Chondrocyte (in vitro differentiated cells): ENCODE measurements at places on chromosomes 7 and 10. TPM values are rescaled to one million over a fixed set of nuclear protein-coding genes. Genes with fewer than 3 reads are reported as not detected.

- no peaks in the 10 kb centered on the region for H3K36me3 ChIP-seq
- no peak overlapping the region for H3K4me3 ChIP-seq
- H3K27me3 ChIP-seq: no peaks in the 10 kb centered on the region
- no peaks in the 10 kb centered on the region for H3K4me1 ChIP-seq
- DNase-seq: no peak
Observed at GRCh38 chr10:74786126-74786525, 40.3 kb upstream of the KAT6B start.

GRCh38 chr10:58473976-58474375 is 38.7 kb upstream of the BICC1 start:
- H3K27me3 ChIP-seq: no peaks in the 10 kb centered on the region
- peaks cover 73% of the 10 kb centered on the region for H3K4me1 ChIP-seq
- peak overlapping the region; percentile 25 for H3K27ac ChIP-seq

GRCh38 chr10:109912335-109913281 is 10.7 kb downstream of the XPNPEP1 start:
- H3K4me3 ChIP-seq: no peak overlapping the region
- H3K36me3 ChIP-seq: peaks cover 18% of the 10 kb centered on the region
- DNase-seq: no peak
- peak overlapping the region; percentile 60 for H3K27ac ChIP-seq
- peaks cover 43% of the 10 kb centered on the region for H3K4me1 ChIP-seq

DNA sequence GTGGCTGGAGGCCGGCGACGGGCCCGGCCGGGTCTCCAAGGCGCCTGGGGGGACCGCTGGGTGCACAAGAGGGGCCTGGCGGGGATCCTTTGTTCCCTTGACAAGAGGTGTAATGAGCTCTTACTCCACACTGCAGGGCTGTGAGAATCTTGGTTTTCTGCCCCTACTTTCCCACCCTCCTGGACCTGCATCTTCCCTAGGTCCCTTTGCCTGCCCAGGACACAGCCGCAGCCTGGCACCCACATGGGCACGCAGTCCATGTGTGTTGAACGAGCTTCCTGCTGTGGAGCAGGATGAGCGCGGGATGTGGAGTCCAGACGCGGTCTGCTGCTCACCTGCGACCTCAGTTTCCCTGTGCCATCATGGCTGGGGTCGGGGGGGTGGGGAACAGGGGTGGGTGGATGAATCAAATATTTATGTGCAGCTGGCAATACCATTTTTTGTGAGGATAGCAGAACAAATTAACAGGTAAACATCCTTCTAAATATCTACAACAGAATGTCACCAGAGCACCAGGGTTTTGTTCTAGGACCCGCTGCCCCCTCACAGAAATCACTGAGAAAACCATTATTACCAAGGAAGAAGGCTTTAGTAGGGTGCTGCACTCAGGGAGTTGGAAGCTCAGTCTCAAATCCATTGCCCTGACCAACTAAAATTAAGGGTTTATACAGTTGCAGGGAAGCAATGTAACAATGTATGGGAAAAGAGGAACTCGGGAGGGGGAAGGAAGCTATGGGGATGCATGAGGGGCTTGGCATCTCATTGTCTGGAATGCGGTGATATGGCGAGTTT is 474 bp upstream of the NSMCE4A start:
- DNase-seq: no peak
- peaks cover 1% of the 10 kb centered on the region for H3K36me3 ChIP-seq
- H3K4me3 ChIP-seq: peak overlapping the region; percentile 59
- H3K27me3 ChIP-seq: no peaks in the 10 kb centered on the region
- peaks cover 15% of the 10 kb centered on the region for H3K4me1 ChIP-seq

DNA sequence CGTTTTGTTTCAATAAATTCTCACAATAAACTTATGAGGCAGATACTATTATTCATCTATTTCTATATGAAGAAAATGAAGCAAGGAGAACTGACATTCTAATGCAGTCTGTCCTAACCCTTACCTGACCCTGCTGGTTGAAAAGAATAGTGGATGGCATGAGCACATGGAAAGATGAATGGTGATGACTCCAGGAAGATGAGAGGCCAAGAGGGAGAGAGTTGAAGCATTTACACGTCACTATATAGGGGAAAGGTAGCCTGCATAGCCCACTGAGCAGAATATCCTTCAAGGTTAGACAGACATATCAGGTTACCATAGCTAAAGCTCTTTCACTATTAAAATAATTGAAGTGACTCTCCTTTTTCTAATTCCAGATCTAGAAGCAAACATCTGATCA is 163.9 kb upstream of the CDK1 start:
- H3K36me3 ChIP-seq: no peaks in the 10 kb centered on the region
- H3K4me1 ChIP-seq: no peaks in the 10 kb centered on the region
- no peak overlapping the region for H3K4me3 ChIP-seq
- no peak overlapping the region for H3K27ac ChIP-seq
- H3K27me3 ChIP-seq: peaks cover 26% of the 10 kb centered on the region

GRCh38 chr7:144098776-144099175 is 10.6 kb upstream of the OR2A2 start:
- H3K4me1 ChIP-seq: no peaks in the 10 kb centered on the region
- H3K36me3 ChIP-seq: no peaks in the 10 kb centered on the region
- no peak overlapping the region for H3K4me3 ChIP-seq
- no peak for DNase-seq

- no peaks in the 10 kb centered on the region for H3K36me3 ChIP-seq
- peak overlapping the region; percentile 85 for H3K27ac ChIP-seq
- H3K4me3 ChIP-seq: peak overlapping the region; percentile 5
- H3K27me3 ChIP-seq: no peaks in the 10 kb centered on the region
- no peak for DNase-seq
- H3K4me1 ChIP-seq: peaks cover 36% of the 10 kb centered on the region
Observed at GRCh38 chr7:138608275-138608674, 92.9 kb downstream of the SVOPL start.

- H3K27me3 ChIP-seq: no peaks in the 10 kb centered on the region
- peaks cover 65% of the 10 kb centered on the region for H3K4me1 ChIP-seq
Observed at GRCh38 chr10:44958196-44958897, 1.3 kb upstream of the RASSF4 start.

DNA sequence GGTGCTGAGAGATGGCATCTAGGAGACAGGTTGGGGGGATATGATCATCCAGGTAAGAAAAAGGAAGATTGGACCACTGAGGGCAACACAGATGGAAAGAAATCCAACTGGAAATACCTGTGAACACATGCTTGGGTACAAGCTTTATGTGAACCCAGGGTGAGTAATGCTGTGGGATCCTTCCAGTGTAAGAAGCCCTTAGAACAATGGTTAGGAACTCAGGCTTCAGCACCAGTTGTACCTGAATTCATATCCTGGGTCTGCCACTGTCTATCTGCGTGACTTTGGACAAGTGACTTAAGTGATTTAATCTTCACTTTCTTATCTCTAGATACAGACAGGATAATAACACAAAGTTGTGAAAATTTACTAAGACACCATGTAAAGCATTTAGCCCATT is 131.0 kb downstream of the ST7 start:
- peaks cover 63% of the 10 kb centered on the region for H3K4me1 ChIP-seq
- no peak overlapping the region for H3K27ac ChIP-seq
- H3K36me3 ChIP-seq: peaks cover 2% of the 10 kb centered on the region

- no peak for DNase-seq
- H3K27me3 ChIP-seq: no peaks in the 10 kb centered on the region
- no peaks in the 10 kb centered on the region for H3K4me1 ChIP-seq
- H3K27ac ChIP-seq: no peak overlapping the region
- no peak overlapping the region for H3K4me3 ChIP-seq
Observed at GRCh38 chr10:114437473-114438292, 33.4 kb upstream of the AFAP1L2 start.

DNA sequence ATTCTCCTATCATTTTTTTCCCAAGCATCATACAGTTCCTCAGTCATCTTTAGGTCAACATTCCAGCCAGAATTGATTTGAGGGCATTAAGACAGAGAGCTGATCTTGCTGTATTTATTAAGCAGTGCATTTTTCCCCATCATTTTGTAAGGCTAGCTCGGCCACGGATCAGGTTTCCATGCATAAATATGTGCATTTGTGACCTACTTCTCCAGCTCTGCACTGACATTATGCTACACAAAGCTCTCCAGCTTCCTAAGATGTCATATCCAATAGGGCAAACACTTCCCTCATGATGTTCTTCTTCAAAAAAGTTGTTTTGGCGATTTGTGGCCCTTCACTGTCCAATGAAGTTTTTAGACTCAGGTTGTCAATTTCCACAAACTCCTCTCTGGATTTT is 202.6 kb downstream of the C7orf25 start:
- peaks cover 4% of the 10 kb centered on the region for H3K27me3 ChIP-seq
- no peak overlapping the region for H3K4me3 ChIP-seq
- peaks cover 4% of the 10 kb centered on the region for H3K4me1 ChIP-seq
- H3K36me3 ChIP-seq: no peaks in the 10 kb centered on the region

DNA sequence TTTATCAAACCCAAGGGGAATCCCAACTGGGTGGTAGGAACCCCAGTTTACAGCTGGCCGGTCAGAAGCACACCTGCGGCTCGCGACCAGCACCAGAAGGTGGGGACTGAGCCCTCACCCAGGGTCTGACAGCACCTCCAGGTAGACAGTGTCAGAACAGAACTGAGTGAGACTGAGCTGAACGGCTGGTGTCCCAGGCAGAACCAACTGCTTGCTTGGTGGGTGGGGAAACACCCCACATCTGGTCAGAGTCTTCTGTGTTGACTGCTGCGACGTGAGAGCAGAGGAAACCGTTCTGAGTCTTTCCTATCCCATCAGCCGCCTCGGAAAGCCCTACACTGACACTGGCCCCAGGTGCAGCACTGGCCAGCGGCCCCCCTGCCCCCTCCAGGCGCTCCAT is 160.7 kb downstream of the MAD1L1 start:
- H3K4me3 ChIP-seq: no peak overlapping the region
- H3K4me1 ChIP-seq: peaks cover 10% of the 10 kb centered on the region
- no peaks in the 10 kb centered on the region for H3K27me3 ChIP-seq
- DNase-seq: no peak

The TACC2 gene
- 36.2 to 60.7 TPM (median 56.6 TPM) in 3 replicates for total RNA-seq

The NEBL gene
- total RNA-seq: 1.8 to 2.4 TPM (median 2.0 TPM) in 3 replicates

The MYL10 gene
- total RNA-seq: 3.4 to 5.1 TPM (median 4.7 TPM) in 3 replicates

The FAM237B gene
- not detected in 3 replicates for total RNA-seq
